Thoracic aorta (tissue), 2 donors: ENCODE measurements at places on chromosomes 7 and 10. TPM values are rescaled to one million over a fixed set of nuclear protein-coding genes. Genes with fewer than 3 reads are reported as not detected.

- no peaks in the 10 kb centered on the region for H3K27me3 ChIP-seq
- H3K4me3 ChIP-seq: peak overlapping the region; percentile 90
- peak overlapping the region; percentile 96 for H3K27ac ChIP-seq
- DNase-seq: no peak
- peaks cover 6% of the 10 kb centered on the region for H3K4me1 ChIP-seq
These were observed 255 bp downstream of the MAGI2 start for GRCh38 chr7:79453266-79453557.

GRCh38 chr10:47257396-47258120, 42.4 kb upstream of the GDF10 start:
- no peak overlapping the region for H3K4me3 ChIP-seq
- no peaks in the 10 kb centered on the region for H3K27me3 ChIP-seq
- DNase-seq: no peak
- H3K36me3 ChIP-seq: no peaks in the 10 kb centered on the region
- H3K27ac ChIP-seq: no peak overlapping the region

GRCh38 chr7:148121401-148121800, 469.2 kb upstream of the C7orf33 start:
- H3K27me3 ChIP-seq: no peaks in the 10 kb centered on the region
- no peaks in the 10 kb centered on the region for H3K36me3 ChIP-seq
- no peaks in the 10 kb centered on the region for H3K4me1 ChIP-seq
- no peak overlapping the region for H3K27ac ChIP-seq

DNA sequence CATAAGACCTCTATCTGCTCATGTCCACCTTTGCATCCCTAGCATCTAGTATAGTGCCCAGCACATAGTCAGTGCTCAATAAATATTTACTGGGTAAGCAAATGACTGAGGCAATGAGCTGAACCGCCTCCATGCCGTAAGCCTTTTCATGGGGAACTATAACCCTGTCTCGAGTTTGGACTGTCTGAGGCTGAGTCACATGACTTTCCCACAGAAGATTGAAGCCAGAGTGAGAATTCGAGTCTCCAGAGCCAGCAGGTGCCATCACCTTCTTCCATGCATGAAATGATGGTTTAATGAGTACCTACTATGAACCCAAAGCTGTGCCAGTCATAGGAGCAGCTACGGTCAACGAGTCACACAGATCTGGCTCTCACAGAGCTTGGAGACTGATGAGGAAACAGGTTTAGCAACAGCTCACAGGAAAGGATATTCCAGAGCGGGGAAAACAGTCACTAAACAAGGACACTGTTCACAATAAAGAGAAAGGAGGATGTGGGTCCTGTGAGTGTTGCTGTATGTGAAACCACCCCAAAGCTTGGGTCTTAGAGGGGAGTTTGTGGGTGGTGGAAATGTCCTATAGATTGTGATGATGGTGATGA, 75.2 kb downstream of the TEX36 start:
- no peak overlapping the region for H3K4me3 ChIP-seq
- H3K27me3 ChIP-seq: no peaks in the 10 kb centered on the region
- no peaks in the 10 kb centered on the region for H3K4me1 ChIP-seq
- H3K27ac ChIP-seq: no peak overlapping the region
- no peak for DNase-seq

DNA sequence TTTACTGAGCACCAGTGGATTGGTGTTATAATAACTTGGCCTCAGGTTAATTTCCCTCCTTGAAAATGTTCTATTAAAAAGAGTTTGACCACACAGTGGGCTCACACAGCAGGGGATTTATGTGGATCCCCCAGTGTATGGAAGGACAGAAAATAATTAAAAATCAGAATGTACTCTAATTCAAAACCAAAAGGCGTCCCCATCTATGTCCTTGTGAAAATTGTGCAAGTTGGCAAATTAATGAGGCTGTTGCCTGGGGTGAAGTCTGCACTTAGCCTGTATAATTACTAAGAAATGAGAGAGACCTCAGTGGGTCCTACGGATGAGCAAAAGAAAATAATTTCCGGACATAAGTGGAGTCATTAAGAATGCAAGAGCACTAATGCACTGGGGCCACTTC, 31.1 kb downstream of the PIK3CG start:
- H3K27me3 ChIP-seq: no peaks in the 10 kb centered on the region
- no peaks in the 10 kb centered on the region for H3K36me3 ChIP-seq
- H3K27ac ChIP-seq: no peak overlapping the region
- no peak overlapping the region for H3K4me3 ChIP-seq

DNA sequence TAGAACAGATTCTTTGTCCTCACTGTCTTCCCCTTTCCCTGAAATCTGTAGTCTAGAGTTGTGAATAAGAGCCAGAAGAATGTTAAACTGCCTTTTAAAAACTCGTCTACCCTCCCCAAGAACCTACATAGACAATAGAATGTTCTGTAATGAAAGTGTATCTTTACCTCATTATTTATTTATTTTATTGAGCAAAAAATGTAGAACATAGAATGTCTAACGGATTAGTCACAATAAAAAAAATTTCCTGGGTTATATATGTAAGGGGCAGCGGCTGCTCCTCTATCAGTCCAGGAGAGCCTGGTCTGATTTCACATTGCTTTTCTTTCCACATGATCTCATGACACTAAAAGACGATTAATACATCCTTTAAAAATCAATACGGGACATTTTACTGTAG, 135.7 kb downstream of the SDK1 start:
- H3K4me3 ChIP-seq: no peak overlapping the region
- DNase-seq: no peak
- H3K4me1 ChIP-seq: peaks cover 14% of the 10 kb centered on the region
- H3K27me3 ChIP-seq: no peaks in the 10 kb centered on the region
- no peak overlapping the region for H3K27ac ChIP-seq
- no peaks in the 10 kb centered on the region for H3K36me3 ChIP-seq

- H3K36me3 ChIP-seq: no peaks in the 10 kb centered on the region
- H3K27ac ChIP-seq: no peak overlapping the region
- no peak for DNase-seq
- H3K27me3 ChIP-seq: no peaks in the 10 kb centered on the region
These were observed 54.9 kb upstream of the ANK3 start for GRCh38 chr10:60444494-60445064.

DNA sequence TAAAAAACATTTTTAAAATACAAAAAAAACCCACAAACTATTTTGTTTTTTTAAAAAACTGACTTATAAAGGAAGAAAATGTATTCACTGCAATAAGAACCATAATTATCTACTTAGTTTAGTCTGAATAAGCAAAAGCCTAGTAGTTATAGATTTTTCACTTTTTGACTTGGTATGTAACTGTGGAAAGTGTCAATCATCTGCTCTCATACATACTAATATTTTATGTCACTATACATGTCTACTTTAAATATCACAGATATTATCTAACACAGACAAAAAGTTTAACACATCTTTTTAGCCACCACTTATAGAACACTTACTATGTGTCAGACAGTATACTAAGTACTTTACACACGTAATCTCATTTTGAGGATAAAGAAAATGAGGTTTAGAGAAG, 3.2 kb upstream of the JMJD1C start:
- no peaks in the 10 kb centered on the region for H3K27me3 ChIP-seq
- no peak overlapping the region for H3K27ac ChIP-seq
- DNase-seq: no peak
- no peak overlapping the region for H3K4me3 ChIP-seq
- no peaks in the 10 kb centered on the region for H3K36me3 ChIP-seq
- peaks cover 18% of the 10 kb centered on the region for H3K4me1 ChIP-seq

- DNase-seq: no peak
- no peaks in the 10 kb centered on the region for H3K27me3 ChIP-seq
- no peak overlapping the region for H3K4me3 ChIP-seq
- no peaks in the 10 kb centered on the region for H3K36me3 ChIP-seq
- H3K27ac ChIP-seq: no peak overlapping the region
- peaks cover 16% of the 10 kb centered on the region for H3K4me1 ChIP-seq
These were observed 333.2 kb downstream of the RPS24 start for GRCh38 chr10:78366663-78367411.

- no peak overlapping the region for H3K4me3 ChIP-seq
- no peaks in the 10 kb centered on the region for H3K27me3 ChIP-seq
- no peak overlapping the region for H3K27ac ChIP-seq
These were observed 78.3 kb upstream of the SLC26A5 start for GRCh38 chr7:103524042-103524907.

GRCh38 chr10:20006169-20006870, 190.1 kb downstream of the PLXDC2 start:
- no peaks in the 10 kb centered on the region for H3K27me3 ChIP-seq
- peaks cover 5% of the 10 kb centered on the region for H3K36me3 ChIP-seq
- DNase-seq: no peak
- no peak overlapping the region for H3K4me3 ChIP-seq

DNA sequence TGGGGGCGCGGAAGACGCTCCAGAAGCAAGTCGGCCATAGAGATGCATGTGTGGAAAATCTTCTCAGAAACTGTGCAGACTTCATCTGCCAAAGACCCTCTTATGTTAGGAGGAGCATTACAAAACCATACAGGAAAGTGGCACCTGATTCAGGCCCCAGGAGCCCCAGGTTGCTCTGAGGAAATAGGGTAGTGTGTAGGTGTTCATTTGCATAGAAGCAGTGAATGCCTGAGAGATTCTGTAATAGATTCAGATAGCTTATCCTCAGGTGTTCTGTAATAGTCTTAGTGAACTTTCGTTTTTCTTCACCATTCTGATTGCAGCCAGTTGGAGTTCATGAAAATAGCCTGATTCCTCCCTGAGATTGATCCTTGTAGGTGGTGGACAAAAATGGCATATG, 106.4 kb upstream of the GJD4 start:
- H3K27me3 ChIP-seq: no peaks in the 10 kb centered on the region
- DNase-seq: no peak
- no peak overlapping the region for H3K27ac ChIP-seq

- no peaks in the 10 kb centered on the region for H3K27me3 ChIP-seq
- H3K36me3 ChIP-seq: no peaks in the 10 kb centered on the region
- H3K27ac ChIP-seq: no peak overlapping the region
- no peak overlapping the region for H3K4me3 ChIP-seq
- H3K4me1 ChIP-seq: no peaks in the 10 kb centered on the region
These were observed 7.0 kb downstream of the KNDC1 start for GRCh38 chr10:133166828-133167692.

GRCh38 chr7:131503639-131504038, 52.8 kb downstream of the PODXL start:
- DNase-seq: no peak
- peaks cover 14% of the 10 kb centered on the region for H3K4me1 ChIP-seq
- H3K27me3 ChIP-seq: no peaks in the 10 kb centered on the region
- H3K36me3 ChIP-seq: no peaks in the 10 kb centered on the region

GRCh38 chr7:5351507-5352265, 68.9 kb downstream of the SLC29A4 start:
- H3K36me3 ChIP-seq: peaks cover 51% of the 10 kb centered on the region
- no peaks in the 10 kb centered on the region for H3K27me3 ChIP-seq
- DNase-seq: no peak
- no peak overlapping the region for H3K4me3 ChIP-seq

CFAP58 gene
- total RNA-seq: 0.35 TPM

UBE2D1 gene
- total RNA-seq: 6.8 TPM

BCL7B gene
- total RNA-seq: 129 TPM

PTPRE gene
- total RNA-seq: 45.1 TPM

ZNF804B gene
- total RNA-seq: not detected

VSTM4 gene
- total RNA-seq: 24.4 TPM

BLNK gene
- 1.3 TPM for total RNA-seq

C10orf95 gene
- total RNA-seq: not detected

ZNF365 gene
- total RNA-seq: 6.4 TPM

CTTNBP2 gene
- total RNA-seq: 9.2 TPM

AUTS2 gene
- total RNA-seq: 49.4 TPM
